Right hindlimb (tissue), 1 donor: ENCODE measurements at places on chromosomes 6 and 20.

DNA sequence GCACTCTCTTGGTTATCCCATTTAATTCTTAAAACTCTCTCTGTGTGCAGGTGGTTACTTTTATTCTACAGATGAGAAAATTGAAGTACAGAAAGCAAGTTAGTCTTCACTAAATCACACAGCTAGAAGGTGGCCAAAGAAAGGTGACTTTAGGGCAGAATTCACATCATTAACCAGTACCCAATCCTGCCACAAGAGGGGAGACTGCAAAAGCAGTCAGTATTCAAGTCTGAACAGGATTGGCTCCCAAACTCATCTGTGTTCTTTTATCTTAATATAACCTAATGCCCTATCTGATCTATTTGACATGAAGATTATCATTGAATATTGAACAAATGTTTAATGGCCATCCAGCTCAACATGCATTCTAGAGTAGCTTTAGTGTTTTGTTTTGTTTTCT, 225.3 kb upstream of the FAM83B start:
- no peak for DNase-seq

- DNase-seq = no peak
Observed at GRCh38 chr20:22561965-22562577, 22.3 kb downstream of the FOXA2 start.

DNA sequence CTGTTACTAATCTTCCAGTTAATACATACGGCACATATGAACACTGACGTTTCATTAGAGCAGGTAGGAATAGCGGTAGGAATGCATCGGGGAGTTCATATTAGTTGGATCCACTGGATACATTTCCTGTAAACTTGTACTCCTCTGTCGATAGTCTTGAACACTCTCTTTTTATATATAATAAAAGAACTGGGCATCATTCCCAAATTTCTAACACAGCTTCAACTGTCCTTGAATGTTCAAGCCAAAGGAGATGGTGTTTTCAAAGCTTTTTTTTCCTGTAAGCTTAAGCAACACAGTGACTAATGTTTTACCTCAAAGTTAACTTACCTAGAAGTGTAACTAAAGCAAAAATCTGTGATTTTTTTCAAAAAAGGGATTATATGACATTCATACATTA, 195.3 kb downstream of the UTRN start:
- DNase-seq = no peak

GRCh38 chr6:63272397-63272796, 47.4 kb downstream of the LGSN start:
- no peak for DNase-seq

DNA sequence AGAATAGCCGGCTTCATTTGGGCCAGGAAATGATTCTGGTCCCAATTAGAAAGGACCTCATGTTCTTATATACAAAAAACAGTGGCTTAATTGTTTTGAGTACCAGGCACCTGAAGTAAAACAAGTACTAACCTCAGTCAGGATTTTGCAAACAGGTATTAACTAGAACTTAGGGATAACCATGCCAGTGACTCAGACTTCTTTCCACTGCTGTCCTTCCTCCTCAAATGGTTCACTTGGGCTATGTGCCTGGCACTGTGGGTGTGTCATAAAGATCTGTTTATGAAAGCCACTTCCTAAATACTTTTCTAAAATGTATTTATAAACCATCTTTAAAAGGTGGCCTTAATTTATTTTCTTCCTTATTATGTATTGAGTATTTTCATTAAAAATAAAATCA, 10.7 kb downstream of the CLDN20 start:
- DNase-seq = no peak

- no peak for DNase-seq
Observed at GRCh38 chr6:71499667-71500066, 211.1 kb downstream of the OGFRL1 start.

GRCh38 chr20:23653400-23653938, 15.7 kb upstream of the CST3 start:
- DNase-seq = no peak

GRCh38 chr6:96116674-96117073, 100.9 kb downstream of the FUT9 start:
- no peak for DNase-seq

DNA sequence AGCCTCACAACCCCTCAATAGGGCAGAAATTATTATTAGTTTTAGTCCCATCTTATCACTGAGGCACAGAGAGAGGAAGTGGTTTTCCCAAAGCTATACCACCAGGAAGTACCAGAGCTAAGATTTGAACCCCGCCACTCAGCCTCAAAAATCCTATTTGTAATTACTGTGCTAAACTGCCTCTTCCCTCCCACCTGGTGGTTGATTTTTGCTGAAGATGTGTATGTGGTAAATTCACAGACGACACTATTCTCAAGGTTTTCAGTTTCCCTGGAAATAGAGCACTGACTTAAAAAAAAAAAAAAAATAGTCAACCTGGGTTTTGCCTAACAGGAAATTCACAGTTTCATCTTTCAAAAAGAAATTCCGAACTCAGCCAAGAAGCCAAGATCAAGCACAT, 57.9 kb downstream of the TSHZ2 start:
- DNase-seq = no peak

DNA sequence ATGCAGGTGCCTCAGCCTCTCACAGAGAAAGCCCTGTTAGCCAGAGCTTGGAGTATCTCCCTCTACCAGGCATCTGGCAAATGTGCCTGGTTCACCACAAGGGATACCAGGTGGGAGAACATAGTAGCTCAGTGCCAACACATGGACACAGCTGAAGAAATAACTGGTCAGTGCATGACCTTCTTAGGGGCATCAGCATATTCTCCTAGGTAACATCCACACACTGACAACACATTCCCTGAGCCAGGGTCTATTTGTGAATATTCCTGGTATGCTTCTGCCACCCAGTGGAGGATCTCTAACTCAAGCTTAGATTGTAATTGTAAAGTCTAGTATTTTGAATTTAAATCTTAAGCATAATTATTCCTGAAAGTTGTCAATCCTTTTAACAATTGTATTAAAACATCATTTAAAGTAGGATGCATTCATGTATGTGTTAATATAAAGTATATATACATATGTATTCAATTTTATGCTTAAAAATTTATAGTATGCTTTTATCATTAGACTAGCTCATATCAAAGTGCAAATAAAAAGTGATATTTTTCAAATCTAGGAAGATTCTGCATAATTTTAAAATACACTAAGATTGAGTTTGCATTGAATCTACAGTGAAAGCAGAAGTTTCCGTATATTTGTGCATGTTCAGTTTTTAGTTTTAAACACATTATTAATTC, 45.3 kb upstream of the COL21A1 start:
- DNase-seq = peak; percentile 70
